ENCODE measurements at places on chromosomes 7 and 10. TPM values are rescaled to one million over a fixed set of nuclear protein-coding genes. Genes with fewer than 3 reads are reported as not detected.

METTL27 gene
- total RNA-seq = 2.0 TPM

GRCh38 chr7:35758421-35758820 lies 42.4 kb upstream of the SEPTIN7 start:
- DNase-seq = peak; percentile 28

VWDE gene
- 0.27 TPM for total RNA-seq

TMEM236 gene
- not detected for total RNA-seq

DNA sequence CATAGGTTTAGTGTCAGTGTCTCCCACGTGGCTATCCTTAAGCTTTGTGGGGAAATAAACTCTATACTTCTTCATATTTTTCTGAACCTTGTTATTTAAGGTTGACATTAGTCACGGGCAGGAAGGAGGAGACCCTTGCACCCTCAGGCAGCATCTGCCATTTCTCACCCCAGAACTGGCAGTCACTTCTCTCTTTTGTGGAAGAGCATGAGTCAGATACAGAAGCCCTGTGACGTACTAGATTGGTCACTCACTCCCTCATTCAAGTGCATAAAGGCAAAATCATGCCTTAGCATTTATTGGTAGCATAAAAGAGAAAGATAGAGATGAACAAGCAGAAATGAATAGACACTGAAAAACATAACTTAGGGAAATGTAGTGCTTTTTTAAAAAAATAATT lies 206.0 kb upstream of the MDFIC start:
- DNase-seq = no peak

DNA sequence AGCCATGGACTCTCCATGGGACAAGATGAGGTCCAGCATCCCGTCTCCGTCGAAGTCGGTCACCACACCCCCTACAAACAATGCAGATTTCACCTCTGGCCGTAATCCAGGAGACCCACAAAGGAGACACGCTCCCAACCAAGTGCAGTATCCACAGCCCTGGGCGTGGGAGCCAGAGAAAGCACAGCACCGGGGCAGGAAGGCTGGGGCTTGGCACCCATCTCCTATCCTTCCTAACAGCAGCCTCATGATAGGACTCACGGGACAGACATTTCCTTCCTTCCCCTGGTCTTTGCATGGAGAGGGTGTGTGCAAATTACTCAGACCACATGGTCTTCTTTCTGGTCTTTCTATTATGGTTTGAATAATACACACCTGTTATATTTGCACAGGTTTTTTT lies 46.3 kb downstream of the GOLGA7B start:
- DNase-seq = no peak

PKD2L1 gene
- total RNA-seq = 0.31 TPM

GRCh38 chr10:108490944-108491343 lies 1326.4 kb upstream of the SORCS1 start:
- DNase-seq = no peak

Data from HepG2 (cell line).